CD4-positive, alpha-beta memory T cell (primary cell): ENCODE measurements at places on chromosomes 2 and 18. TPM values are rescaled to one million over a fixed set of nuclear protein-coding genes. Genes with fewer than 3 reads are reported as not detected.

RAB6C gene
- not detected for polyA plus RNA-seq

FAM237A gene
- not detected for polyA plus RNA-seq

- no peaks in the 10 kb centered on the region for H3K27me3 ChIP-seq
- no peaks in the 10 kb centered on the region for H3K4me1 ChIP-seq
- H3K27ac ChIP-seq: no peak overlapping the region
- H3K36me3 ChIP-seq: no peaks in the 10 kb centered on the region
- no peak overlapping the region for H3K4me3 ChIP-seq
Observed at GRCh38 chr2:11663427-11663826, 6.6 kb downstream of the NTSR2 start.

DNA sequence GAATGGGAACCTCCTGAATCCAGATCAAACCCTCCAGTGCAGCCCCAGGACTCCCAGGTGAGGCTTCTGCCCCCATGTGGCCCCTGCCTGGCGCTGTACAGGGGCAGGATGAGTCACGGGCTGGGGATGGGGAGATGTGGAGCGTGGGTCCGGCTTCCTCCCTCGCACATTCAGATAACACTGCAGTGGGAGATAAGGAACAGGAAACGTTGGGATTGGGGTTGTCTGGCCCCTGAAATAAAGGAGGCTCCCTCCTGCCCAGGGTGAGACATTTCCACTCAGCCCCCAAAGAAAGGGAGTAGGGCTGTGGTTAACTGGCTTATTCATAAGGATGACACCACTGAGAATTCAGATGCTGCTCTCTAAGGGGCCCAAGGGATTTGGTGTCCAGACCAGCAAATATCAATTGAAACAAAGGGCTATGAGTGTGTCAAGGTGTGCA, 30.7 kb downstream of the IGFBP5 start:
- no peaks in the 10 kb centered on the region for H3K36me3 ChIP-seq
- no peak overlapping the region for H3K27ac ChIP-seq
- H3K27me3 ChIP-seq: no peaks in the 10 kb centered on the region
- no peak for DNase-seq

- no peak for DNase-seq
- no peak overlapping the region for H3K27ac ChIP-seq
- no peaks in the 10 kb centered on the region for H3K4me1 ChIP-seq
- H3K4me3 ChIP-seq: no peak overlapping the region
- H3K27me3 ChIP-seq: no peaks in the 10 kb centered on the region
Observed at GRCh38 chr2:144890828-144891227, 370.9 kb upstream of the ZEB2 start.

DNA sequence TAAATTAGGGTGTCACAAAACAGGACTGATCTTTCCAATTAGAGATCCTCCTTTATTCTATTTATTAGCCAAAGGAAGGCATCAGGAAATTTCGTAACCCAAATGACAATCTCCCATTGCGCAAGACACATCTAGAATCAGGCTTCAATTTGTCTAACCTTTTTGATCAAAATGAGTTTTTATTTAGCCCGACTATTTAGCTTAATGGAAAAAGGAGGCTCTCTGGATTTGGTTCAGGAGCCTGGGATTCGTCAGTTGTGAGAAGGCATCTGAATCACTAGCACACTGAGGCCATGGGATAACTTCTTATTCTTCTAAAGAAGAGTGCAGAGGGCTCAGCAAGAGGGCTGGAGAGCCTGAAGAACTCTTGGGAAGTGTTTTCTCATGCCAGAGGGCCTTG, 332.1 kb upstream of the ETAA1 start:
- no peak overlapping the region for H3K4me3 ChIP-seq
- H3K36me3 ChIP-seq: no peaks in the 10 kb centered on the region
- DNase-seq: no peak
- no peaks in the 10 kb centered on the region for H3K4me1 ChIP-seq

- H3K27ac ChIP-seq: no peak overlapping the region
- no peak for DNase-seq
- H3K27me3 ChIP-seq: no peaks in the 10 kb centered on the region
- H3K36me3 ChIP-seq: peaks cover 11% of the 10 kb centered on the region
- H3K4me1 ChIP-seq: peaks cover 80% of the 10 kb centered on the region
Observed at GRCh38 chr18:58697146-58697545, 25.9 kb downstream of the MALT1 start.

- H3K36me3 ChIP-seq: no peaks in the 10 kb centered on the region
- H3K27me3 ChIP-seq: no peaks in the 10 kb centered on the region
- no peak overlapping the region for H3K4me3 ChIP-seq
Observed at GRCh38 chr2:28319118-28320008, 73.3 kb upstream of the FOSL2 start.

DNA sequence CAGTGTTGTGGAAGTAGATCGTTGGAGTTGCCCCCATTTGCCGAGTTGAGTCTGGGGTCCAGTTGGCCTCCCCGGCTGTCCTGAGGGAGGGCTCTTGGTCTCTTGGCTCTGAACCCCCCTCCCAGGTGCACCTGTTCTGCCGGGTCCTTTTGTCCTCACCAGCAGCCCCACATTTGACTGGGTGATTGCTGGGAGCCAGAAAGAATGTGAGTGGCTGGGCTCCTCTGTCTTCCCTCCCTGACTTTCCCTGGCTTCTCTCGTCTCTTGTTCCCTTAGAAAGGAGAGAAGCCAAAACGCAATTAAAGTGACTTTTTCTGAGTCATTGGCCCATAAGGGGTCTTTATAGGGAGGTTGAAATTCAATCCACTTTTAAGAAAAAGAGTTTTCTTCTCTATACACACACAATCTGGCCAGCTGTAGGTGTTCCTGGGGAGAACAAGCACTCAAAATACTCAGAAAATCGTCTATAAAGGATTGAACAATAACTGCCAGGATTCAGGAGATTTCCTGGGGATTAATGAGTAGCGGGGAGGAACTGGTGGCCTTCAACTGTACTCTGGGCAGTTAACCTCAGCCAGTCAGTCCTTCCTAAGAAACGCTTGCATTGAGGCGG, 131.0 kb downstream of the TMEM182 start:
- H3K4me3 ChIP-seq: no peak overlapping the region
- no peaks in the 10 kb centered on the region for H3K27me3 ChIP-seq
- DNase-seq: no peak
- H3K4me1 ChIP-seq: no peaks in the 10 kb centered on the region

- no peak overlapping the region for H3K27ac ChIP-seq
- no peaks in the 10 kb centered on the region for H3K27me3 ChIP-seq
- no peak for DNase-seq
- H3K4me1 ChIP-seq: no peaks in the 10 kb centered on the region
- H3K4me3 ChIP-seq: no peak overlapping the region
Observed at GRCh38 chr2:173033084-173033483, 42.6 kb upstream of the MAP3K20 start.

GRCh38 chr2:190974629-190975361, 39.2 kb downstream of the STAT1 start:
- no peaks in the 10 kb centered on the region for H3K4me1 ChIP-seq
- no peak overlapping the region for H3K27ac ChIP-seq
- peaks cover 95% of the 10 kb centered on the region for H3K36me3 ChIP-seq
- no peaks in the 10 kb centered on the region for H3K27me3 ChIP-seq
- H3K4me3 ChIP-seq: no peak overlapping the region

- H3K27ac ChIP-seq: no peak overlapping the region
- no peaks in the 10 kb centered on the region for H3K4me1 ChIP-seq
- no peak overlapping the region for H3K4me3 ChIP-seq
- H3K36me3 ChIP-seq: no peaks in the 10 kb centered on the region
- no peaks in the 10 kb centered on the region for H3K27me3 ChIP-seq
Observed at GRCh38 chr18:50638016-50638883, 78.4 kb downstream of the MAPK4 start.

DNA sequence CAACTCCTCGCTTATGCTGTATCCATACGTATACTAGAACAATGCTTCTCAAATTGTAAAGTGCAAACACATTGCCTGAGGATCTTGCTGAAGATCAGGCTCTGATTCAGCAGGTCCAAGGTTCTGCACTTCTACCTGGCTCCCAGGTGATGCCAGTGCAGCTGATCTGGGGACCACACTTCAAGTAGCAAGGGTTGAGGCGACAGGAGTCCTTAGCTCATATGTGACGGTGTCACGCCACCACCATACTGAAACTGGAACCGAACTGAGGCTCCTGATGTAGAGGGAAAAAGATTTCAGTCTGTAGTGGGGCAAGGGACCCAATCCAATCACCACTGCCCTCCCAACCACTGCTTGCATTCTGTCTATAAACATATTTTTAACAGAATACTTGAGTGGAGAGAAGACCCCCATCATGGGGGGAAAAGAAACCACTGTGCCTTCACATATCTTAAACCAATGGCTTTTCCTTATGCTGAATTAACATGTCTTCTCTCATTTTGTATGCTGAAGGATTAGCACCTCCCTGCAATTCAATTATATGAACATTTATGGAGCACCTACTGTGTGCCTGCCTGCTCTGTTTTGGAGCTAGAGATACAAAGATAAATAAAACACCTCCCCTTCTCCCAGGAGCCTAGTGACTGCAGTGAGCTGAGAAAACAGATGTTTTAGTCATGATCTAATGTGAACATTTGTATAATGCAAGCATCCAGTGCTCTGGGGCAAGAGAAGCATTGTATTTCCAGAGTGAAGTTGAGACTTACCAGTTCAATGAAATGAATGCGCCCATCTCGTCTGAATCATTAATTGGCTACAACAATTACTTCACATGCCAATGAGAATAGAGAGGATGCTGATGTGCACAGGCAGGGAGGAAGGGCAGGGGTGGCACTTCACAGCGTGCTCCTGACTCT, 6.6 kb upstream of the ASAP2 start:
- H3K4me3 ChIP-seq: no peak overlapping the region
- no peak for DNase-seq
- H3K27me3 ChIP-seq: no peaks in the 10 kb centered on the region
- no peaks in the 10 kb centered on the region for H3K36me3 ChIP-seq
- H3K27ac ChIP-seq: no peak overlapping the region

GRCh38 chr18:47163241-47163640, 12.9 kb downstream of the IER3IP1 start:
- H3K27me3 ChIP-seq: no peaks in the 10 kb centered on the region
- peaks cover 10% of the 10 kb centered on the region for H3K4me1 ChIP-seq
- H3K4me3 ChIP-seq: no peak overlapping the region
